ENCODE measurements at places on chromosomes 4 and X. TPM values are rescaled to one million over a fixed set of nuclear protein-coding genes. Genes with fewer than 3 reads are reported as not detected.

- no peak for DNase-seq
- H3K4me3 ChIP-seq = no peak overlapping the region
- H3K27ac ChIP-seq = no peak overlapping the region
- H3K4me1 ChIP-seq = peaks cover 4% of the 10 kb centered on the region
- no peaks in the 10 kb centered on the region for H3K27me3 ChIP-seq
- no peaks in the 10 kb centered on the region for H3K36me3 ChIP-seq
Measured at GRCh38 chr4:72319601-72320021, 249.4 kb downstream of the ADAMTS3 start.

- DNase-seq = peak; percentile 6
- no peak overlapping the region for H3K27ac ChIP-seq
- H3K27me3 ChIP-seq = no peaks in the 10 kb centered on the region
- H3K4me3 ChIP-seq = no peak overlapping the region
- H3K36me3 ChIP-seq = no peaks in the 10 kb centered on the region
- H3K4me1 ChIP-seq = no peaks in the 10 kb centered on the region
Measured at GRCh38 chrX:32673193-32673592, 538.2 kb downstream of the DMD start.

The KLHL4 gene
- 0.33 TPM for polyA plus RNA-seq

- H3K4me1 ChIP-seq = no peaks in the 10 kb centered on the region
- H3K36me3 ChIP-seq = peaks cover 28% of the 10 kb centered on the region
- H3K4me3 ChIP-seq = peak within 1 kb of the TSS; percentile 57
- DNase-seq = peak; percentile 39
- H3K27ac ChIP-seq = peak within 1 kb of the TSS; percentile 77
- H3K27me3 ChIP-seq = no peaks in the 10 kb centered on the region
Measured at GRCh38 chrX:154458116-154458953, at the start of gene PLXNA3. PLXNA3 (plus strand) TSS chrX:154458281; CDS start chrX:154460184, 1,903 bp downstream.

All from stomach (tissue), 19 donors.